ENCODE measurements at places on chromosomes 3 and 15. TPM values are rescaled to one million over a fixed set of nuclear protein-coding genes. Genes with fewer than 3 reads are reported as not detected.

Gene WDR93
- not detected for total RNA-seq

DNA sequence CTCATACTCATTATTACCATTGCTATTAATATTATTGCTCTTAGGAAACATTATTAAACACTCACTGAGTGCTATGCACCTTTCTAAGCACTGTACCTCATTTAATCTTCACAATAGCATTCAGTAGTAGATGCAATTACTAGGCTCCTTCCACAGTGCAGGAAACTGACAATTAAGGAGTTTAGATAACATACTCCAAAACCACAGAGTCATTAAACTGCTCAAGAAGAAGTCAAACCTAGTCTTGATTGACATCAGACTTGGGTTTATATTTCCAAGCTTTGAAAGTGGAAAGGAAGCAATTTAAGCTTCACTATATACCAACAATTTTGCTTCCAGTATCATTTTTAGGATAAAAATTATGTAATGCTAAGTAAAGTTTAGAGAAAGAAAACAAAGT, 490.1 kb upstream of the ARRDC4 start:
- DNase-seq = no peak
- no peaks in the 10 kb centered on the region for H3K4me1 ChIP-seq
- H3K27ac ChIP-seq = no peak overlapping the region
- H3K27me3 ChIP-seq = no peaks in the 10 kb centered on the region
- H3K4me3 ChIP-seq = no peak overlapping the region

Gene GPR27
- 0.28 TPM for total RNA-seq

Gene DUOXA2
- not detected for total RNA-seq

Gene NMNAT3
- 1.2 TPM for total RNA-seq

DNA sequence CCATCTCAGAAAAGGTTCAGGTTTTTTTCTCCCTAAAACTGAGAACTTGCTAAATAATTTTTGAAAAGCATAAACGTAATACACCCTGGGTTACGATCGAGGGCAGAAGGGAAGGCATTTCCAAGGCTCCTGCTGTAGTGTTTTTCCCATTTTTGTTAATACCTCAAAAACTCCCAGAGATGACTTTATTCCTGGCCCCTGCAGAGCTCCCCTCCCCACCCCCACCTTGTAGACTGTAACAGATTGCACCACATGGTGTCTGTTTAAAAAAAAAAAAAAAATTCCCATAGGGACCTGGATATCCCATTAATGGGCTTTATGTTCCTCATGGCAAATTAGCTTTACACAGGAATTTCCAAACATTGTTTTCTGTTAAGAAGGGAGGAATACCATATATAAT, 38.2 kb downstream of the FEZF2 start:
- H3K27ac ChIP-seq = no peak overlapping the region
- DNase-seq = no peak
- H3K27me3 ChIP-seq = no peaks in the 10 kb centered on the region
- H3K4me1 ChIP-seq = no peaks in the 10 kb centered on the region
- no peaks in the 10 kb centered on the region for H3K36me3 ChIP-seq

- no peak overlapping the region for H3K27ac ChIP-seq
- no peaks in the 10 kb centered on the region for H3K36me3 ChIP-seq
- H3K4me1 ChIP-seq = no peaks in the 10 kb centered on the region
- no peak for DNase-seq
- peaks cover 2% of the 10 kb centered on the region for H3K27me3 ChIP-seq
These were observed 157.2 kb downstream of the EDEM1 start for GRCh38 chr3:5344707-5345106.

Gene LAMB2
- 1.2 TPM for total RNA-seq

DNA sequence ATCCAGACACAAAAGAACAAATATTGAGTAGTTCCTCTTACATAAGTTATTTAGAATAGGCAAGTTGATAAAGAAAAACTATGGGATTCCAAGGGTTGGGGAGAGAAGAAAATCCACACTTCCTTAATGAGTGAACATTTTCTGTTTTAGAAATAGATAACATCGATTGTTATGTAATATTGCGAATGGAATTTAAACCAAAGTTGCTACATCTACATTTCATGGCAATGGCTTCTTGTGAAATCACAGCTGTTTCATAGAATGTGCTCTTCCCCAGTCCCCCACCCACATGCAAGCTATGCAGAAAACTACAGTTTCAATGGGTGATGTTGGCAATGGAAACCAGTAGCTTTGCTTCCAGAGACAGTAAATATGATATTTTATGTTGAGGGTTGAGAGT, 1639.5 kb downstream of the SI start:
- no peak for DNase-seq
- no peaks in the 10 kb centered on the region for H3K36me3 ChIP-seq
- no peak overlapping the region for H3K4me3 ChIP-seq
- H3K27me3 ChIP-seq = no peaks in the 10 kb centered on the region

Gene COLQ
- total RNA-seq = 4.1 TPM

DNA sequence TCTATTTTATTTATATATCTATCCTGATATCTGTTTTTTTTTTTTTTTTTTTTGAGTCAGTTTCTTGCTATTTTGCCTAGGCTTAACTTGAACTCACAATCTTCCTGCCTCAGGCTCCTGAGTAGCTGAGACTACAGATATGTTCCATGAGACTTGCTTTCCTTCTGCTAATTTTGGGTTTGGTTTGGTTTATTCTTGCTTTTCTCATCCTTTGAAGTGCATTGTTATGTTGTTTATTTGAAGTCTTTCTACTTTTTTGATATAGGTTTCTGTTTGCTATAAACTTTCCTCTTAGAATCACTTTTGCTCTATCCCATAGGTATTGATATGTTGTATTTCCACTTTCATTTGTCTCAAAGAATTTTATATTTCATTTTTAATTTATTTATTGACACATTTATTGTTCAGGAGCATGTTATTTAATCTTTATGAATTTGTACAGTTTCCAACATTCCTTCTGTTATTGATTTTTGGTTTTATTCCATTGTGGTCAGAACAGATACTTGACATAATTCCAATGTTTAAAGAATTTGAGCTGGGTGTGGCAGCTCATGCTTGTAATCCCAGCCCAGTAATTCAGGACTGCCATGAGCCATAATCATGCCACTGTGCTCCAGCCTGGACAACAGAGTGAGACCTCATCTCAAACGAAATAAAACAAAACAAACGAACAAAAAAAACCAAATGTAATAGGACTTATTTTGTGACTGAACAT, 62.3 kb upstream of the PLSCR4 start:
- no peak overlapping the region for H3K4me3 ChIP-seq
- DNase-seq = no peak
- H3K4me1 ChIP-seq = no peaks in the 10 kb centered on the region
- no peaks in the 10 kb centered on the region for H3K36me3 ChIP-seq

DNA sequence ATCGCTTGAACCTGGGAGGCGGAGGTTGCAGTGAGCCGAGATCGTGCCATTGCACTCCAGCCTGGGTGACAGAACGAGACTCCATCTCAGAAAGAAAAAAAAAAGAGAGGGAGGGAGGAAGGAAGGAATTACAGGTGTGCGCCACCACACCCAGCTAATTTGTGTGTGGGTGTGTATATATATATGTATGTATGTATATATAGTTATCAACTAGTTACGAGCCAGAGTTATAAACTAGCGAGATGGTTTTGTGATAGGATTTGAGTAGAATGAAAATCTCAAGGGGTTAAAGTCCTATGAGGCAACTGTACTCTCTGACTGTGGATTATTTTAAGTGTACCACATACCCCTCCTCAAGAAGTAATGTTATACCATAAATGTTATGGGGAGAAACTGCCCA, 50.9 kb upstream of the SIN3A start:
- no peaks in the 10 kb centered on the region for H3K4me1 ChIP-seq
- DNase-seq = no peak
- no peaks in the 10 kb centered on the region for H3K27me3 ChIP-seq
- no peak overlapping the region for H3K4me3 ChIP-seq

DNA sequence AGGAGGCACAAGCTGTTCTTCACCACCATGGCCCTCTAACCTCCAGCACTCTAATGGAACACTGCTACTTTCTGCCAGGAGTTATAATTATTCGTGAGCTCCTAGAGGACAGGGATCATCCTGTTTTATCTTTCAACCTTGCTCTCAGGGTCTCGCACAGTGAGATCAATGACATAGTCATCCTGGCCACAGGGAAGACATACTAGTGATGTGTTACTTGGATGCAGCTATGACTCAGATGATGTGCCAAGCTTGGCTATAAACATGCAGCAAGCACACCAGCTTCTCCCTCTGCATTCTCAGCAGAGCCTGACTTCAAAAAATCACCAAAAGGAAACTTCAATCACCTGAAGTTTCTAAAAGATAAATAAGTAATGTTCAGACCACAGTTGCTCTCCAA, 203.8 kb upstream of the HES1 start:
- DNase-seq = no peak
- no peak overlapping the region for H3K4me3 ChIP-seq
- no peaks in the 10 kb centered on the region for H3K36me3 ChIP-seq
- H3K4me1 ChIP-seq = no peaks in the 10 kb centered on the region

GRCh38 chr3:187265461-187265955, 26.0 kb downstream of the MASP1 start:
- H3K27ac ChIP-seq = no peak overlapping the region
- DNase-seq = no peak
- no peak overlapping the region for H3K4me3 ChIP-seq
- no peaks in the 10 kb centered on the region for H3K36me3 ChIP-seq
- no peaks in the 10 kb centered on the region for H3K4me1 ChIP-seq
- H3K27me3 ChIP-seq = peaks cover 16% of the 10 kb centered on the region

DNA sequence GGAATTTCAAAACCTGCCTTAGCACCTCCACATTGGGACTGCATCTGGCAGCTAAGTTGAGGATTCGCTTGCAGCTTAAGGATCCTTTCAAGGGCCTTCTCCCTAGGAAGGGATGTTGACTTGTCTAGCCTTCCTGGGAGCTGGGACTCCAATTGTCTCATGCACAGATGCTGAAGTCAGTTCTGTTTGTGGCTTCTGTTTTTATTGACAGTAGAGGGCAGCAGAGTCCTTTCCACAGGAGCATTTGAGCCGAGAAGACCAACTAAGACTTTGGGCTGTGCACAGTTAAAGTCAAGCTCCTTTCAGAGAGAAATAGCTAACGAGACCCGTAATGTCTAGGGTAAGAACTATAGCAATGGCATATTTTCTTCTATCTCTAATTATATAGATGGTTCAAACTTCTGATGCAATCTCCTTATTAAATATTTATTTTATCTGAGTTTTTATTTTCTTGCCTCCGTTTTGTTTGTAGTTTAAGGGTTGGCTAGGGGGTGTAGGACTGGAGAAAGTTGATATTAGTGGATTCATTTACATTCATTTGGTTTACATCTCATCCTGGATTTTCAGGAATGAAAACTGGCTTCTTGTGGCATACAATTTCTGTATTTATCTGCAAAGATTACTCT, 59.7 kb upstream of the KBTBD8 start:
- no peak overlapping the region for H3K27ac ChIP-seq
- peaks cover 21% of the 10 kb centered on the region for H3K27me3 ChIP-seq

All from activated naive CD8-positive, alpha-beta T cell treated with anti-CD3 and anti-CD28 coated beads, Interleukin-2, amount 10 ng/mL, durations not matched to agents 7 days and 5 days (primary cell).